ENCODE measurements at places on chromosomes 11 and 22.

- DNase-seq = no peak
These were observed 6.4 kb downstream of the MS4A15 start for GRCh38 chr11:60762851-60763691.

DNA sequence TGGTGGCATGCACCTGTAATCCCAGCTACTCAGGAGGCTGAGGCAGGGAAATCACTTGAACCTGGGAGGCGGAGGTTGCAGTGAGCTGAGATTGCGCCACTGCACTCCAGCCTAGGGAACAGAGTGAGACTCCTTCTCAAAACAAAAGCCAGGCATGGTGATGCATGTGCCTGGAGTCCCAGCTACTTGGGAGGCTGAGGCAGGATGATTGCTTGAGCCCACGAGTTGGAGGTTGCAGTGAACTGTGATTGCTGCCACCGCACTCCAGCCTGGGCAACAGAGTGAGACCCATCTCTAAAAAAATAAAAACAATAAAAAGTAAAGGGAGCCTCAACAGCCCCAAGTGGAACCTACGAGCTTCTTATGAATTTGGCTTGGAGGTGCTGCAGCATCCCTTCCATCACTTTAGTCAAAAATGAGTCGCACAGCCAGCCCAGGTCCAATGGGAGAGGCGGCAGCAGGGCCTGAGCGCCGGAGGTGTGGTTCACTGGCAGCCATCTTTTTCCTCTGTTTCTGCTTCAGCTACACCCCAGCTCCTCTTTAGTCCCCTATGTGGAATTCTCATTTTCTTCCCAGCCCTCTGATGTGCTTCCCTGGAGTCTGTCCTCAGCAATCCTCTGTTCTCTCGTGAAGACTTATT lies 29.2 kb upstream of the GCAT start:
- no peak for DNase-seq

DNA sequence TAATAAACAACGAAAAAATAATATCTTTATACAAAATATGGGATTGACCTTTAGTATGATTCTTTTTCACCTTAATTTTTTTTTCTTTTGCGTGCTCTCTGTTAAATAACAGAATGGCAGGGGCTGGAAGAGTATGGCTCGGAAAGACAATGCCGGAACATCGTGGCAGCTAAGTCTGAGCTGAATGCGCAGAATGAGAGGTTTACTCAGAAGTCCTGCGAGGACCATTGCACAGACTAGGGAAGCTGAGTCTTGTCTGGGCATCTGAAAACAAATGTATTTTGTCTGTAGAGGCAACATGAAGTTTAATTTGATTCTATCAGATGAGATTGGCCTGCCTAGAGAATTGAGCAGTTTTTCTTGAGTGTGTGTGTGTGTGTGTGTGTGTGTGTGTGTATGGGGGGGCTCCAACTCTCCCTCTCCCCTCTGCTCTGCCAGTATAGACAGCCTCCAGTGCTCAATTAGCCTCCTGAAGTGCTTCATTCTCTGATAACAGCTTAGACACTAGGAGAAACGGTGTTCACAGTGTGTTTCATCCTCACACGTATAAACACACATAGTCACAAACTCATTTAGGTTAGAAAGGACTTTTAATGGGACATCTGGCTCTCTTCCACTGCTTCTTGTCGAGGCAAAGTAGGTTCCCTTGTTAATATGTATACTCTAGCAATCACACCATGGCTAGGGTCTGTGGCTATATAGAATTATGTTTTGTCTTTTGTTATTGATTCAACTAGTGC lies 244.3 kb upstream of the SORL1-AS1 start:
- DNase-seq = no peak

DNA sequence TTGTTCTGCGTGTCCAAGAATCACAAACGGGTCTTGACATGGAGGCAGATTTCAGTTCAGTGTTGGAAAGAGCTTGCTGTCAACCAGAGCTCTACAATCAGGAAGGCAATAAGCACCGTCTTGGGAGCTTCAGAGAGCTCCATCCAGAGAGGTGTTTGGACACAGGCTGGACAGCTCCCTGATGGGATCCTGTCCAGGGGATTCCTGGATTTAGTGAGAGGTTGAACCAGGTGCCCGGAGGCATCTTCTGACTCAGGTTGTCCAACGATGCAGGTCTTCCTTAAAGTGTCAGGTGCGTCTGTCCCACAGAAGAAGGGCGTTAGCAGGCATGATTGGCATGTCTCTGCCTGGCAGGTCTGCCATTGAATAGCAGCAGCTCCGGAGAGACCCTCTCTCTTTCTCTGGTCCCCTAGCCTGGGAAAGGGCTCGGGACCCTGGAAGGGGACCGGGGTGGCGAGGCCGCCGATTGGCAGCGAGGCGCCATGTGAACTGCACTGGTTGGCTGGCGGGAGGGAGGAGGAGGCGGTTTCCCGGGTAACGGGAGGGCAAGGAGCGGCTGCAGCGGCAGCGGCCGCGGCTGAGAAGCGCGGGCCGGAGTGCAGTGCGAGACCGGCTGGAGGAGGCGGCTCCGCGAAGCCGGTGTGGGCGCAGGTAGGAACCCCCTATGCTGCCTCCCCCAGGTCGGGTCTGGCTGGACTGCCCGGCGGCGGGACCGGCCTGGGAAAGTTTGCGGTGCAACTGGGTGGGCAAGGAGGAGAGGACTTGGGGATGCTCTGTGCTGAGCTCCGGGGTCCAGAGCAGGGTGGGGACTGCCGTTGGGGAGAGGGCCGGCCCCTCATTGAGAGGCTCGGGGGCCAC lies 104.1 kb upstream of the E2F8 start:
- no peak for DNase-seq

DNA sequence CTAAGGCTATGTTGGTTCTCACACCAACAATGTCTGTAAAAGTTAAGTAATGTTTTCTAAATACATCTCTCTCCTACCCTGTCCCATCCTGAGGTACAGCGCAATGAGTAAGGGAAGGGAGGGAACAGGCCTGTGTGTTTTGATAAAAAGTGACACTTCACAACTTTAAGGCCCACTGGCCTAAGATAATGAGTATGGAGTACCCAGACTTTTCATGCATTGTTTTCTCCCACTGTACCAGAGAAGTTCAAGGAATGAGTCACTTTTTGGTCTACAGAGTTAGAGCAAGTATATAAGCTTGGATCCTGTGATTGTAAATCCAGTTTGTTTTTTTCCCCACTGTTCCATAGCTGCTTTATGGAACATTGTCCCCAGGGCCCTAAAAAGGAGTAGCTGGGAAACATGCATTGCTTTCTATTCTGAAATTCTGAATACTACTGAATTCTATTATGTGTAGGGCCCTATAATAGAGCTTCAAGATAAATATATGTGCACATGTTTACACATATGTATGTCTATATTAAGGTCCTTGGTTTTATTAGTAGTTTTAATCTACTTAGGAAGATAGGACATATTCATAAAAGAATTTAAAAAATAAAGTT lies 29.8 kb downstream of the KCNE3 start:
- DNase-seq = no peak

- no peak for DNase-seq
These were observed 183.0 kb downstream of the IGLL1 start for GRCh38 chr22:23397008-23397612.

Data from immature natural killer cell (primary cell).